Stimulated activated CD8-positive, alpha-beta memory T cell treated with anti-CD3 and anti-CD28 coated beads, Interleukin-12 subunit alpha, Interleukin-12 subunit beta, amount 100 ng/mL, for 1 hour (primary cell): ENCODE measurements at places on chromosomes 3 and 15.

GRCh38 chr3:68931406-68932149 is 769 bp downstream of the TAFA4 start:
- DNase-seq, result no peak

DNA sequence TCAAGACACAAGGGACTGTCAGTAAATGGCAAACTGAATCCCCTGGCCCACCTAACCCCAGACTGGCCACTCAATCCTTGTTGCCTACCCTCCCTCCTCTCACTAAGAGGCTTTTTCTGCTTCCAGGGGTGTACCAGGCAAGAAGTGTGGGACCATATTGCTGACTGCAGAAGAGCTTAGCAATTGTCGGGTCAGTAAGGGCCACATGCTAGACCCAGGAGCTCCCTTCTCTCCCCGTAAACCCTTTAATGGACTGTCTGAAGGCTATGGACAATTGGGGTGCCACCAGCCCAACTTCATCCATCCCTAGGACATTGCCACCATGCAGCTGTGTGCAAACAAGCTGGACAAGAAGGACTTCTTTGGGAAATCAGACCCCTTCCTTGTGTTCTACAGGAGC is 8.8 kb downstream of the CPNE9 start:
- DNase-seq, result no peak

DNA sequence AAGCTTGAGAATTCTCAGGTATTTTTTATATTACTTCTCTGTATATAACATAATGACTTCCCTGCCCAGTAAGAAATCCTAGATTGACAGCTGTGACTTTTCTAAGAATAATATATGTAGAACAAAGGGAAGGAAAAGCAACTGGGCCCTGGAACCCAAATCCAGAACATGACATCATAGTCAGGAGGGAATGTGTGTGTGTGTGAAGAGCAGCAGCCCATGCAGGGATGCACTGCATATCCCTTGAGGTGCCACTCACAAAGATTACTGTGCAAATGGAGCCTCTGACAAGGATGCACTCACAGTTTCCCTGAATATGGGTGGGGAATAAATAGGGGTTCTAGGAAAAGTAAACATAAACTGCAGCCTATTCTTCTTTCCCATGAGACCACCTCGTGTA is 279.5 kb downstream of the NEK10 start:
- DNase-seq, result no peak

GRCh38 chr3:56053727-56054126 is 414.5 kb downstream of the ERC2 start:
- no peak for DNase-seq

DNA sequence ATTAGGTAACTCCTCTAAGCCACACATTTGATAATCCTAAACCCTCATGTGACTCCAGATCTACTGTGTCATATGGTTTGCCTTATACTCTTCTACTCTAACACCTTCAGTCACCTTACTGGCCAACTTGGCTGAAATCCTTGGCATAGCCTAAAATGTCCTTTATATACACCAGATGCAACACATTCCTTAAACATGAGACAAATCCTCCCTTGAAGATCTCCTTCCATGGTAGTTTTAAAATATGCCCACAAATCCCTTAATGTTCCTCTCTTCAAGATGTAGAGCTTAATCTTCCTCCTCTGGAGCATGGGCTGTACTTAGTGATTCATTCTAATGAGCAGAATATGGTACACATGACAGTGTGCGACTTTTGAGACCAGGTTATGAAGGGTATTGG is 238.9 kb downstream of the SUCLG2 start:
- DNase-seq, result no peak

DNA sequence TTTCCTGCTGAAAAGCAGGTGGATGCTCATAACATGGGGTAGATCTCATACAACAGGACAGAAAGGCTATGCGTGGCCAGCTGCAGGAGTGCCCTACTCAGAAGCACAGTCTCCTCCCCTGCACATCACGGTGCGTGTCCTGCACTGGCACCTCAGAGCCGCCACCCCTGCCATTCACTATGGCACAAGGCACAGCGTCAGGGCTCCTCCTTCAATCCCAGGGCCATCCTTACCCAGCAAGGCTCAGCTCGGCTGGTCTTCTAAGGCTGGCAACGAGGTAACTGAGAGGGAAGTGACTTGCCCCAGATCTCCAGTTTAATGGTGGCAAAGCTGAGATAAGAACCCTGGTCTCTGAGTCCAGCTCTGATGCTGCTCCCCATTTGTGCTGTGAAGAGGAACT is 97.1 kb downstream of the CPN2 start:
- no peak for DNase-seq

DNA sequence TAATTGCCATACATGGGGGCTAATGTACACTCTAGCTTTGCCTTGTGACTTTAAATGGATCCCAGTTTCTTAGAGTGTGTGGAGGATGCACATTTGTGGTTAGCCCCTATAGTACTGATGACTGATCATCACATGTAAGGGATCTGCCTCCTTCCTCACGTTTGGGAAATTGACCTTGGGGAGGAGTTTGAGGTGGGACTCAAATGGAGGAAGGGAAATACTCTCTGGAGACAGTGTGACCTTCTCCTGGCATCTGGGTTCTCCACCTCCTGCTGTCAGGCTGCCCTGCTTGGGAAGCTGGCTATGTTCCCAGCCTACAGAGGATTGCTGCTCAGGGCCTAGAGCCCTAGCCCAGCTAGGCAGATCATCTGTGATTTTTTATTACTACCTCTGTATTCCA is 48.7 kb downstream of the PPM1L start:
- no peak for DNase-seq

- DNase-seq, result no peak
Observed at GRCh38 chr3:48142316-48142870, 45.8 kb downstream of the CDC25A start.

GRCh38 chr3:100019719-100020118 is 94.6 kb downstream of the FILIP1L start:
- no peak for DNase-seq

DNA sequence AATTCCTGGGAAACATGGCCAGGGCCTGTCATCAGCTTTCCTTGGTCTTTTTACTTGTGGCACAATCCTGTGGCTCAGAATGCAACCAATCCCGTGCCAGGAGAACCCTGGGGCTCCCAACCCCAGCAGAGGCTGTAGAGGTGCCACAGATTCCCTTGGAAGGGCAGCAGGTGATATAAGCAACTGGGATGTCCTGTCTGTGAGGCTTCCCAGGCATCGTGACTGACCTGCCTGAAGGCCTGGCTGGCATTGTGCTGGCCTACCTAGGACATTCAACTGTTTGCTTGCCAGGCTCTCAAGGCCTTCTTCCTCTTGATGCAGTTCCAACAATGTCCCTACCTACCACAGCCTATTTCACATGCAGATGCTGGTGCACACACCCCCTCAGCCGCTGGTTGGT is 72.2 kb upstream of the MEX3B start:
- no peak for DNase-seq

DNA sequence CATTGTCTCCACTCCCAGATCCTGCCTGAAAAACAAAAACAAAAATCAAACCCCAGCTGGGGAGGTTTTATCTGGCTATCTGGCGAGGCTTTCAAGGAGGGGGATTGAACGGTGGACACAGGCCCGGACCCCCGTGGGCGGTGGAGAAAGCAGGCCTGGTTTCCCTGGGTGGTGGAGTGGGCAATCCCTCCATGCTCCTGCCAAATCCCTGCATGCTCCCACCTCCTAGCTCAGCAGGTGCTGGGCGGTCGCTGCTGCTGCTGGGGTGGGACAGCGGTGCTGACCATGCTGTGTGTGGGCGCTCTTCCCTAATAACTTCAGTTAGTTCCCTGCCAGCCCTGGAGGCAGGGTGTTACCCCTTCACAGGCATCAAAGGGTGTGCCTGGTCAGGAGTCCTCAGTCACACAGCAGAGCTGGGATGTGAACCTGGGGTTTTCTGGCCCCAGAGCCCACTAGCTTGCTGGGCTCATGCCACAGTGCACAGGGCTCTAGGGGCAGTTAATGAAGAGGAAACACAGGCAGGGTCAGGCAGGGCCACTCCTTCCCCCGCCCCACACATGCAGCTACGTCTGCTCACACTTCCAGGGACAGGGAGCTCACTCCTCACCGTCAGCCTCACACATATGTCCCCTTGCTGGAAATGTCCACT is 15.9 kb upstream of the PLXND1 start:
- DNase-seq, result no peak

- DNase-seq, result no peak
Observed at GRCh38 chr3:69998759-69999139, 784 bp upstream of the SAMMSON start.

DNA sequence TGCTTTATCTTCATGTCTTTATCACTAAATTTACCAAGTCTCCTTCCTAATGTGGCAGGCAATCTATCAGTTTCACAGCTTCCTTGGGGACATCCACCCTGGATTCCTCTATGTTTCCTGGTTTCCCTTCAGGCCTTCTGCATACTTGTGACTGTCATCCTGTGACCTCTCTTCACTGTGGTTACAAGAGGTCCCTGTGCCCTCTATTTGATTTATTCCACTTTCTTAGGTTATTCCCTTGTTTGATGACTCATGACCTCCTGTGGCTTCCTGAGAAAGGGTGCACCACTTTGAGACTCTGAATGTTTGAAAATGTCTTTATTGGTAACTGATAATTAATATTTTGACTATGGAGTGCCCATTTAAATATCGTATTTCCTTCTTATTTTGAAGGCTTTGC is 60.5 kb upstream of the KY start:
- no peak for DNase-seq

GRCh38 chr3:196499061-196499460 is 4.5 kb downstream of the RNF168 start:
- DNase-seq, result no peak

GRCh38 chr3:35383719-35384555 is 255.4 kb upstream of the ARPP21 start:
- DNase-seq, result no peak

GRCh38 chr3:64073158-64073761 is 50.0 kb upstream of the PSMD6 start:
- DNase-seq, result no peak

DNA sequence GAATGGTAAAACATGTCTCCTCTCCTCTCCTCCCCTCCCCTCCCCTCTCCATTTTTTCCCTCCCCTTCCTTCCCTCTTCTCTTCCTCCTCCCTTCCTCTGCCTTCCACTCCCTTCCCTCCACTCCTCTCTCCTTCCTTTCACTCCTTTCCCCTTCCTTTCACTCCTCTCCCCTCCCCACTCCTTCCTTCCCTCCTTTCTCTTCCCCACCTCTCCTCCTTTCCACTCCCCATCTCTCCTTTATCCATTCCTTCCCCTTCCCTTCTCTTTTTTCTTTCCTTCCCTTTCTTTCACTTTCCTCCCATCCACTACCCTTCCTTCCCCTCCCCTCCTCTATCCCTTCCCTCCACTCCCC is 621.9 kb downstream of the AGBL1 start:
- DNase-seq, result no peak
